ENCODE measurements at places on chromosomes 11 and 22. TPM values are rescaled to one million over a fixed set of nuclear protein-coding genes. Genes with fewer than 3 reads are reported as not detected.

DNA sequence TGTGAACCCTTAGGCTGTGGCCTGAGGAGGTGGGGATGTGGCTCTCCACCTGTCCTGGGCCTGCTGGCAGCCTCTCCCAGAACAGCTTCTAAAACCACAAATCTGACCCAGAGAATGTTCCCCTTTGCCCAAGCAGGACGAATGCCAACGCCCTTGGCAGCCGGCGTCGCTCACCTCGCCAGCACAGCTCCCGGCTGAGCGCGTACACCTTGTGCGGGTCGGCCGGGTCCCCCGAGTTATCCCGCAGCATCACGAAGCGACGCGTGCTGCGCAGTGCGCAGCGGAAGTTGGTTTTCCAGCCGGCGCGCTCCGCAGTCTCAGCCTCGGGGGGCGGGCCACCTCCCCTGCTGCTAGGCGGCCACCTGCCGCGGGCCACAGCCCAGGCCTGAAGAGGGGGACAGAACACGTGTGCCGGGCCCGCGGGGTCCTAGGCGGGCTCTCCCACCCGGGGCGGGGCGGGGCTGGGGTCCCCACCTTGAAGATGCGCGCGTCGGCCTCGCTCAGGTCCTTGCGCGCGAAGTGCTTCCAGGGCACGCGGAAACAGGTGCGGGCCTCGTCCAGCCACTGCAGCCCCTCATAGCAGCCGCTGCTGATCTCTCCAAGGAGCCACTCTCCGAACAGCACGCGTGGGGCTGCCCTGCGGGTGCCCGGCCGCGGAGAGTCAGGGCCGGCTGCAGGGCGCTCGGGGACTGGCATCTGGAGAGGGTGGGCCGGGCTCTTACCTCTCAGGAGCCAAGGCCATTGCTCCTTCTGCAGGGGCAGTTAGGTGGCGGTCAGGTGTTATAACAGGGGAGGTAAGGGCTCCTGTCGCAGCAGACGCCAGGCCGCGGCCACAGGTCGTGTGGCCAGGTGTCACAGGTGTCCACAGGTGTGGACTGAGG is 887 bp downstream of the IRF7 start:
- DNase-seq: no peak

POU2AF1 gene
- not detected for total RNA-seq

DNA sequence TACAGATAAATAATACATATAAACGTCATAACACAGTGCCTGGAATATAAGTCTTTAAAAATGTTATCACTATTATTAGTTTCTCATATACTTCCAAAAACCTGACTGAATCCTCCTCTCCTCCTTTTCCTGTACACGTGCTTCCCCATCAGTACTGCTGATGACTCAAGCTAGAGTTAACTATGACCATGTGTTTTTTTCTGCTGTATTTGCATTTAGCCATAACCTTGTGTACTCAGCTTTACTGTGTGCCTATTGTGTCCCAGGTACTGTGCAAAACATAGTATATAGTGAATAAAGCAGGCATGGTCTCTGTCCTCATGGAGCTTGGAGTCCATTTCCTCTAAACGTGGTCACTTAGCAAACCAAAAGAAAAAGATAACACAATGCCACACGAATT is 56.5 kb upstream of the ARHGAP32 start:
- no peak for DNase-seq

- no peak for DNase-seq
These were observed 2.2 kb upstream of the SIGIRR start for GRCh38 chr11:416757-417621.

CDON gene
- 16.7 TPM for total RNA-seq
